NCI-H2081 treated with DMSO at 0.1 percent for 48 hours (cell line): ENCODE measurements at places on chromosomes 2 and 18.
A peak's percentile ranks its signal among the peaks of the same experiment; 100 is the strongest.

DNA sequence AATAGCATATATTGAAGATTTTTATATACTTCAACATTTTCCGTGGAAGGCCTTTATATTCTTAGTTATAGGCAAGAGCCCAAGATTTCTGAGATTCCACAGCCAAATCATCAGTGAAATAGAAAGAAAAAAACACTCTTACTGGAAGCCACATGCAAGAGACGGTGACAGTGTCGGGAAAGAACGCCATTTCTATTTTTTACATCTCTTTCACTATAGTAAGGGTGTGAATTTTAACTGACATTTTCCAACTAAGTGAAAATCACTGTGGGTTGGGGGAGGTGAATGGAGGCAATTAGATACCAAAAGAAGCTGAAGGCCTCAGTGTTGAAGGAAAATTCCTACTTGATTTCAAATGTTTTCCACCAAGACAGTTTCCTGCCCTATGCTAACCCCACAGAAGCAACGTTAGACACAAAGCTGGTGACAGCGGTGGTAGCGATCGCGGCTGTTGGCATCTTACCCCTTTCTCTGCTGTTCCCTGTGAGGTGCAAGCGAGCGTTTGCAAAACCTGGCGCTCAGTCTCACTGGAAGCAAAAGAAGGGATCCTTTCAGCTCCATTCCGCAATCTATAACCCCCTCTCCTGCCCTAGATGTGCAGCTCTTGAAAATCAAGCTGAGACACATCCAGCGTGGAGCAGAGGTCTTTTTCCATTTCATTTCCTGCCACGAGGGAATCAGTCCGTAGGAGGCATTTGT lies 20.0 kb downstream of the ID2 start:
- DNase-seq: no peak

GRCh38 chr18:9536354-9537152 lies 61.2 kb downstream of the RALBP1 start:
- no peak for DNase-seq

DNA sequence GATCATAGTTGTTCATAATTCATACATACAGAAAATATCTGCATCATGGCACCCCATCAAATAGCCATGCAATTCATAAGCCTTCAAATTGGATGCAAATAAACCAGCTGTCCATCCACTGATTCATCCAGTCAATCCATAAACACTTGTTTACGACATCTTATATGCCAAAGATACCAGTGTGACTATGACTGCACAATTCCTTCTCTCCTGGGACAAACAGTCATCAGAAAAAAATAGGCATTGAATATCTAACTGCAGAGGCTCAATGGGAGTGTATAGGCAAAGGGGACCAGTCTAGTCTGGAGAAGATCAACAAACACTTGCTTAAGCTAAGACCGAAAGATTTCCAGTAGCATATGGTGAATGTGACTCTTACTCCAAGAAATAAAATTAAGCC lies 70.0 kb downstream of the COL4A3 start:
- DNase-seq: no peak

DNA sequence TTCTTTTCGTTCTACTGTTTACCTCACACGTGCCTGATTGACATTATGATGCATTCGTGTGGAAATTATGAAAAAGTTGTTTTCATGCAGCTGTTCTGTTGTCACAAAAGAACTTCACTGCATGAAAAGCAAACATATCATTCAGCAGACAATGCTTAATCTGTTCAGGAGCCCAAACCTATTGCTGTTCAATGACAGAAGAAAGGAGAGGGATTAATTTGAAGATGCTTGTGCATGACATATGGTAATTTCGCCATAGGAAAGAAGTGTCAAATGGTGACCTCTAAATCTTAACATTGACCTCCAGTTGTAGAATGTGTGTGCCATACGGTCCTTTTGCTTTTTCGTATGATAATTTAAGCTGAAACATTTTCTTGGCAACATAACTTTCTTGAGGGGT lies 124.5 kb downstream of the WDR7 start:
- DNase-seq: no peak

GRCh38 chr2:120675460-120676130 lies 60.1 kb upstream of the GLI2 start:
- no peak for DNase-seq

DNA sequence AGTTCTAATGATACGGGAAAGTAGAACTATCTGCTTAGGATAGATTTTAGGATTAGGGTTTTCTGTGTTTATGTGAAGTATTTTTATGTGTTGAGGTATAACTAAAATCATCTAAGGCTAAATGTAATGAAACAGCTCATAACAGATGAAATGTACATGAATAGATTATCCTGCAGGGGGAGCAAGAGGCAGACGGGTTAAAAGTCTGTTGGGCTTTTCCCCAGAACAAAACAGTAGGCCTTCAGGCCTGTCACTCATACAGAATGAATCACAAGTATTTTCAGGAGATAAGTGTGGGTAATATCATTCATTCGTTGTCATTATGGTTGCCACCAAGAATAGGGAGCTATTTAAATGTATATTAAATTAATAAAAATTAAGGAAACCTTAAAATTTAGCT lies 107.9 kb upstream of the IL1R2 start:
- no peak for DNase-seq

DNA sequence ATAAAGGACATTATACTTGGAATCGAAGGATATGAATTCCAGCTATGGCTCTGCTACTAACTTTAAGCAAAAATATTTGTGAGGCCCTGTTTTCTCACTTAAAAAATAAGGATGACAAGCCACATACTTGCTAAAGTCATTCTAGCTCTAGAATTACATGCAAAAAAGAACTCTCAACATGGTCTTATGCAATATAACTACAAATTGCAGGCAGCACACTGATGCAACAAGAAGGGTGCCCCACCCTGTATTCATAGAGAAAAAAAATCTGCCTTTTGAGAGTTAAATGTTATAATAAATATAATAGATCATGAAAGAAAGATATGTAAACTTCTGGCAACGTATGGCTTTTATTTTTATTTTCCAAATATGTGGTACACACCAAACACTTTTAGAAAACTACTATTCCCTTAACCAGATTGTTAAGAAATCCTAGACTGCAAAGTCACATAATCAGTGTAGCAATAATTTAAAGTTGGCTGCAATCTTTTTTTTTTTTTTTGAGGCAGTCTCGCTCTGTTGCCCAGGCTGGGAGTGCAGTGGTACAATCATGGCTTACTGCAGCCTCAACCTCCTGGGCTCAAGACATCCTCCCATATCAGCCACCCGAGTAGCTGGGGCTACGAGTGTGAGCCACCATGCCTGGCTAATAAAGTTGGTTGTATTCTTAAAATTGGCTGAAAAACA lies 40.2 kb upstream of the WDSUB1 start:
- DNase-seq: no peak

- no peak for DNase-seq
Observed at GRCh38 chr2:222572264-222572721, 83.6 kb downstream of the FARSB start.

DNA sequence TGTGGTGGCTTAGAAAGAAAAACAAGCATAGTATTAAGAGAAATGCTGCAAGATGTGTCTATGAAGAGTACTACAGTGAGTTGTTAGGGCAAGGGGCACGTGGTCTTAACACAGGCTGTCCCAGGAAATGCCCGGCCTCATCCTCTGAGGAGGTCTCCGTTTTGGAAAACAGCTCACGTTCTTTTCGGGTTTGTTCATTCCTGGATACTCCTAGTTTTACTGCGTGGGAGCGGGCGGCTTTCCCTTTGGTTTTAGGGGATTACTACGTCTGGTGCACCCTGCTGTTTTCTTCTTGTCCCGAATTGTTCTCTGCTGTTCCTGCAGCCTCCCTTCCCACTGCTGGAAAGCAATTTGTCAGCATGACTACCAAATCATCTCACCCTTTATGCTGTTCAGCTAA lies 55.5 kb upstream of the RAB6D start:
- DNase-seq: no peak

- DNase-seq: no peak
Observed at GRCh38 chr2:161956738-161957137, 117.3 kb downstream of the DPP4 start.

DNA sequence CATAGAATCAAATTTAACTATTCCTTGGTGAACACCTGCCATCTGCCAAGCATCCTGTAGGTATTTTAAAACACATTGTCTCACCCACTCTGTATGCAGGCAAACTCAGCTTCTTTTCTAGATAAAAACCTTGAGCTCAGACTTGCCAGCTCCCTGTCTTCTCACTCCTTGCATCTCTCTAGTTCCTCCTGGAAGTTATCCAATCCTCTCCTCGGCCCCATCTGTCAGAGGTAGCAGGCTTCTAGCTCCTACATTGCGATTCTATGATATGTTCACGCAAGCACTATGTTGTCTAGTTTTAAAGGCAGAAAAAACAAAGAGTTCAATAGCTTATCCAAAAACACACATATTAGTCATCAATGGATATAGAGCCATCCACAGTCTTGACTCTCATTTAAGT lies 67.0 kb upstream of the APCDD1 start:
- no peak for DNase-seq

DNA sequence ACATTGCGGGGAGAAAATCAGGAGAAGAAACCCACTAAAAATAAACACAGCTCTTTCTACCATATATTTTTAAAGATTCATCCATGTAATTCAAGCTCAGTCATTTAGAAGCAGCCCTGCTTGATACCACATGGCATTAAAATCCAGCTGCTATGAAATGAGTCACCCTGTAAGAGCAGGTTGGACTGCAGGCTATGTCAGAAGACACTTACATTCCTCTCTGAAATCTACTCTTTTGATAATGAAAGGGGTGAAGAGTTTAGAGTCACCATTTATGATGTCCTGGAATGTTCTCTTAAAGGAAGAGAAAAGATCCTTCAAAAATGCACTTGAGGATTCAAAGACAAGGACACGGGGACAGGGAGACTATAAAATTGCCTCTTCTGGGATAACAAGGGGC lies 100.6 kb upstream of the APCDD1 start:
- no peak for DNase-seq

- DNase-seq: peak; percentile 69
Observed at GRCh38 chr18:39172695-39173421, 1607.3 kb upstream of the CELF4 start.

- DNase-seq: no peak
Observed at GRCh38 chr2:224114428-224114827, 75.3 kb upstream of the SERPINE2 start.

DNA sequence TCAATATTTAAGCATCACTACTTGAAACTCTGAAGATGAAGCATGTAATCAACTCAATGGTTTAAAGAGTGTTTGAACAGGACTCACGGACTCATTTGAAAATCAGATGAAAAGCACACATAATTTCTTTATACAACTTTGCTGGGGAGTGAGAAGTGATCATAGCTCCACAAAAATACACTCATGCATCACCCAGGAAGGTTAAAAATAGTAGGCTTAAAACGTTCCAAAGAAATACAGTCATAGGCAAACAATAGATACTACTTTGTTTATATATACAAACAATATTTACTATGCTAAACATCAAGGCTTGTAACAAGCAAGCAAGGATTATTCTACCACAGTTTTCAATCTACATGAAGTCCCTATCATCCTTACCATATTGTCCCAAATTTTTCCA lies 11.6 kb downstream of the HNRNPLL start:
- no peak for DNase-seq

DNA sequence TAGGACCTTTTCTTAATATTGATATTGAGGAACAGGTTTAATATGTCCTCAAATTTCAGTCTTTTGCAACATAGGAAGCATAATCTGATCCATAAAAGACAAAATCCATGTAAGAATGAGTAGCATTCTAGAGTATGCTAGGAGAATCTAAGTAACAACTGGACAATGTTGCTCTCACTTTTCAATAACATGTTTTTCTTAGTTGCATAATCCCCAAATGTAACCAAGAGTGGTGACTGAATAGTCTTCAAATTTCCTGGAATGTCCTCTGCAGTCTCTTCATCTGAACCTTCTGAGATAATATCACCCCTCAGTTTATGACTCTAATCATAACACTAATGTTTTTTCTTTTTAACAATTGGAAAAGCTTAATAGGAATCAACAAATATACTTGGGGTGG lies 110.0 kb upstream of the ZEB2 start:
- no peak for DNase-seq

DNA sequence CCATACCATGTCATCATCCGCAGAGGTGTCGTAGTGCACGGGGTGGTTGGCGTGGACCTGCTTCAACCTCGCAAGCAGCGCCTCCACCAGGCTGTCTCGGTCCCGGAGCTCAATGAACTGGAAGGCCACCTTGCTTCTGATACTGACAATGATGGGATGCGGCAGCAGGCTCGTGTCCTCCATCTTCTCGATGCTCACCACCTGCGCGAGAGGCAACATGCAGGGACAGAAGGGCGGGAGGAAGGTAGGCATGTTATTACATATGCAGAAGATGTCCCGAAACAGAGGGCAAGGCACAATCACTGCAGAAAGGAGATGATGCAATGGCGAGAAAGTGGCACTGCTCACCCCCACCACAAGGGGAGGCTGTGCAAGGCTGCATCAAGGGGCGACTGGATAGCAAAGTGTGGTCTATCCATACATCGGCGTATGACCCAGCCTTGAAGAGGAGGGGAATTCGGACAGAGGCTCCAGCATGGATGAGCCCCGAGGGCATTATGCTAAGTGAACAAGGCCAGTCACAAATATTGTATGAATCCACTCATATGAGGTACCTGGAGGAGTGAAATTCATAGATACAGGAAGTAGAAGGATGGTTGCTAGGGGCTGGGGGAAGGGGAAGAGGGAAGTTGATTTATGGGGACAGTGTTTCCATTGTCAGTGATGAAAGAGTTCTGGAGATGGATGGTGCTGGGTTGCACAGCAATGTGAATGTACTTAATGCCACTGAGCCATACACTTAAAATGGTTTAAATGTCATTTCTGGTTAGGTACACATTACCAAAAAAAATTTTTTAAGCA lies 36.6 kb downstream of the RPL31 start:
- no peak for DNase-seq

DNA sequence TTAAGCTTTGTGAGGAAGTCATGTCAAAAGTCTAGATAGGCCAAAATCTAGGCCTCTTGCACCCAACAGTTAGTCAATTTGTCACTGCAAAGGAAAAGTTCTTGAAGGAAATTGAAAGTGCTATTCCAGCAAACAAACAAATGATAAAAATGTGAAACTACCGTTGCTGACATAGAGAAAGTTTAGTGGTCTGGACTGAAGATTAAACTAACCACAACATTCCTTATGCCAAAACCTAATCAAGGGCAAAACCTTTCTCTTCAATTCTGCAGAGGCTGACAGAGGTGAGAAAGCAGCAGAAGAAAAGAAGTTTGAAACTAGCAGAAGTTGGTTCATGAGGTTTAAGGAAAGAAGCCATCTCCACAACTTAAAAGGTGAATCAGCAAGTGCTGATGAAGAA lies 44.0 kb upstream of the LRRTM4 start:
- DNase-seq: no peak

- DNase-seq: no peak
Observed at GRCh38 chr18:54551590-54551989, 39.5 kb upstream of the DYNAP start.

DNA sequence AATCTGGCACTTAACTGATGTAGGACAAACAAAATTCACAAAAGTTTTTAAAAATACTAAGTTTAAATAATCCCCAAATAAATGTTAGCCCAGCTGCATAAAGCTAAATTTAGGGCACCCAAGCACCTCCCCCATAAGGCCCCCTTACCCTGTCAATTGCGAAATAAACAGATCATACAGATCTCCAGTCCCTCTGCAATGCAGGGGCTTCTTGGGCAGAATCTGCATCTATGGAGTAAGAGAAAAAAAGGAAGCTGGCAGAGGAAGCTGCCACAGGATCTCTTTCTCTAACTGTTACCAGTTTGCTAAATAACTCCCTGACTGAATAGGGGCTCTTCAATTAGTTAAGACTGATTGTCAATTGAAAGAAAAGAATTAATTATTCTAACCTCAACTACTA lies 117.7 kb downstream of the MEMO1 start:
- DNase-seq: no peak

- no peak for DNase-seq
Observed at GRCh38 chr2:240399419-240400324, 35.8 kb upstream of the GPC1 start.
